ENCODE measurements at places on chromosomes 1 and 21.

DNA sequence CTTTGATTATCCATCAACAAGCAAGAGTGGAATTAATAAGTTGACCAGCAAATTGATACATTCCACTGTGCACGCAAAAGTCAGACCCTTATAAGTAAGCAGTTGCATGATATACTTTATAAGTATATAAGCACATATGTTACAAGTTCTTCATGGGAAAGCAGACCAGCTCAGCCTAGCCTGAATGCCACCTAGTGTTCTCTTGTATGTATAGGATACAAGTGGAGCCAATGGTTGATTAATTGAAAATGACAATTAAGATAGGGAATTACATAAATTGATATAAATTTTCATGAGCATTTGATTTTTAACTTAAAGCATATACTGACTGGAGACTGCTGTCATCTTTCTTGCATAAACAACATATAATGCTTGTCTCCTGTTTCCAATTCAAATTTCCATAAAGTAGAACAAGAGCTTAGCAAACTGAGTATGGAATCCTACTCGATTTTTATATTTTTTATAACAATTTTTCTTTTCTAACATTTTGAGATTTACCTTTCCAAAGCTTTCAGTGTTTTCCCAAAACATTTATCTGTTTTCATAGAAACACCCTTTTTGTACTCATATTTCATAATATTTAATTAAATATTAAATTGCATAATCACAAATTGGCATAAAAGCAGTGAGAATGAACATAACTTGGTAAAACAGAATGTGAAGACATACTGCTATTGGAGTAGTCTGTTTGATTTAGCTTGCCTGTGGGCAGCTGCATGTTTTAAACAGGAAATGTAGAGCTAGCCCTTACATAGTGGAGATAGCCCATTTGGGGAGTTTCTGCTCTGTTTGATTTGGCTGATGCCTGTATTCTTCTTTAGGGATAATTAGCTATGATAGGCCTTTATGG, 62.8 kb downstream of the MAGI3 start:
- no peak for DNase-seq

- DNase-seq, result no peak
Measured at GRCh38 chr1:189693140-189693539, 784.5 kb downstream of the BRINP3 start.

DNA sequence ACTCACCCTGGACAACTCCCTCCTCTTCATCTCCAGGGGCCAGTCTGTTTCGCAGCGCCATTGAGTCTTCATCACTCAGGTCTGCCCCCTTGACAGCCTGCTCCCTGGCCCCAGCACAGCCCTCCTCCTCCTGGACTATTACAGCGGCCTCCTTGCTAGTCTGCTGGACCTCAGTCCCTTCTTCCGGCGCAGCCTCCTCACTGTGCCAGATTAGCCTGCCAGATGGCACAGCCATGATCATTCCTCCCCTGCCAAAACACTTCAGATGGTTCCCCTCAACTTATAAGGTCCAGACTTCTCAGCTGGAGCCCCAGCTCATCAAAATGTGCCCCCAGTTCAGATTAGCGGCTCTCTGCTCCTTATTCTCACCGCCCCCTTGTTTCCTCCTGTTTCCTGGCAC, 7.0 kb upstream of the CELSR2 start:
- DNase-seq, result peak; percentile 79

- DNase-seq, result no peak
Measured at GRCh38 chr1:12475947-12476346, 142.1 kb downstream of the DHRS3 start.

DNA sequence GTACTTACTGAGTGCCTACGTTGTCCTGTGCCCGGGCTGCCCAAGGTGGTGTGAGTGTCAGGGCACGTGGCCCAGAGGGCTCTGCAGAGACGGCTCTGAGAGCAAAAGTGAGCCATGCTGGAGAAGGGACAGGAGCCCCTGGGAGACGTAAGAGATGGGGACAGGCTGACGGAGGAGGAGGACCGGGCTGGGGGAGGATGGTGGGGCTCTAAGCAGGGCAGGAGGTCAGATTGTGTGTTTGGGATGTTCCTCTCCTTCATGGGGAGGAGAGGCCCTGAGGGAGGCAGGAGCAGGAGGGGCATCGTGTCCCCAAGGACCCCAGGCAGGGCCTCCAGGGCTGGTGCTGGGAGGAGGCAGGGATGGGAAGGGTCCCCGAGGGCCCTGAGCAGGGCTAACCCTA, 158.9 kb downstream of the PCBP3 start:
- no peak for DNase-seq

DNA sequence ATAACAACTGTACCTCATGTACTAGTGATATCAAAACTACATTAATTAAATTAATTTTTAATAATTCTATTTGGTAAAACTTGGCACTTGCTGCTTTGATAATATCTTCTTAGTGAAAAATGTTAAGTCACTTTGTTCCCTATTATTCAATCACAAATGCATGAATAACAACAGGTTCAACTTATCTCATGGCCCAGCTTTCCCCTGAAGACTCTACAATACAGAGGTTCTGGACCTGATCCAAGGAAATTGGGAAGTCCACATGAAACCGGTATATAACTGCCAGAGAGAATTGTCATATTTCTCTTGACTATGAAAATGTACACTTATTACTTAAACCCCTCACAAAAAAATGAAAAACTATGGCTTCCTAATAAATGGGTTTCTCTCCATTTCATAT, 33.9 kb upstream of the PTPRC start:
- no peak for DNase-seq

GRCh38 chr1:71422221-71422620, 341.4 kb upstream of the ZRANB2 start:
- DNase-seq, result no peak

DNA sequence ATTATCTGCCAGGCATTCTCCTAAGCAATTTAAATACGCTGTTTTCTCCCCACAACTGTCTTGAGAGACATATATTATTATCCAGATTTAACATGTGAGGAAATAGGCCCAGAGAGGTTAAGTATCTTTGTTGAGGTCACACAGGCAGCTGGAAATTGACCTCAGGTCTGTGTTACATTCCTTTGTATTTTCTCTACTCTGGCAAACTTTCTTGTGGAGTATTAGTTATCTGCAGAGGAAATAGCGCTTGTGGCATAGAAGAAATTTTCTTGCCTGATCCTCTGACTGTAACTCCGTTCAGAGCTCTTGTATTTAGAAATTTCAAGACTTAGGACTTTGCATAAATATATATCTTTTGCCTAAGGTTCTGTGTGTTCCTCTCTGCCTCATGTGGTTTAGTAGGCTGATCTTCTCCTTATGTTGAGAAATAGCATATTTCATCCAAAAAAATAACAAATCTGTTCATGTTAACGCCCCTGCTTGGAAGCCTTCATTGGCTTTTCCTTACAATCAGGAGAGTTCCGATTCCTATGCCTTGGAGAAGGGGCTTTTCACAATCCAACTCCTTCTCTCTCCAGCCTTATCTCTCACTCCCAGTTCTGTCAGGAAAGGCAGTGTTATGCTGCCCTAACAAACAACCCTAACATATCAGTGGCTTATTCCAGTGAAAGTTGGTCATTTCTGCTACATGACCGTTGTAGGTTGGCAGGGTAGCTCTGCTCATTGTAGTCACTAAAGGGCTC, 2.5 kb upstream of the JUN start:
- DNase-seq, result no peak

- no peak for DNase-seq
Measured at GRCh38 chr1:45887156-45887842, 83.9 kb downstream of the MAST2 start.

DNA sequence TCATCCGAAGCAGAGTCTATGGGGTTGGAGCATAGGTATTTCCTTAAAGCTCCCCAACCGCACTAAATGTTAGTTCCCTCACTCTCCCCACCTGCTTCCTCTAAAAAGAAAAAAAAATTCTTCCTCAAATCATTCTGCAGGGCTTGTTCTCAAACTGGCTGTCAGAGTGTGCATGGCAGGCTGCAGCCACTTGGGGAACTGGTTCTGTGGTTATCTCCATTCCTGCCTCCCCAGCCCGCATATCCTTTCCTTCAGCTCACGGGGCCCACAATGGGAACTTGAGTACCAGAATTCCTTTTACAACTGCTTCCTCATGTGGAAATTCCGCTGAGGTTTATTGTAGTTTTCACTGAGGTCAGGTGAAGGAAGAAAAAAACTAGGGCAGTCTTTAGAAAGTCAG, 159.2 kb downstream of the PIGK start:
- no peak for DNase-seq

- DNase-seq, result no peak
Measured at GRCh38 chr1:228732426-228732825, 2.9 kb upstream of the RHOU start.

GRCh38 chr1:69410893-69411292, 156.8 kb upstream of the LRRC7 start:
- DNase-seq, result no peak

DNA sequence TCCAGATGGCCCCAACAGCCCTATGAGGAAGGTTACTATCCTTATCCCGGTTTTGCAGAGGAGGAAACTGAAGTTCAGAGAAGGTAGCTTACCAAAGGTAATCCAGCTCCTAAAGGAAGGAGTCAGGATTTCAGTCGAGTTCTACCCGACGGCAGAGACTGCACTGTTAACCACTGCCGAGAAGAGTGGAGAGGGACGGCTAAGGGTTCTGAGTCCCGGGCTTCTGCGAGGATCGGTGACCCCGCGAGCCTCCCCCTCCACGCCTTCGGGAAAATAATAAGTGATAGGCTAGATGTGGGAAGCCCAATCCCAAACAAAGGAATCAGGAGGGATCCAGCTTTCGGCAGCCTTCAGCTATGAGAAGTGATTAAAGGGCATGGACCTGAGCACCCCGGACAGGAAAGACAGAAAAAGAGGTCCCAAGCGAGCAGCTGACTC, 587 bp downstream of the TMEM53 start:
- no peak for DNase-seq

Data from DMS 273 treated with DMSO at 0.1 percent for 48 hours (cell line).